Skeletal muscle cell (primary cell): ENCODE measurements at places on chromosomes 4 and X.

GRCh38 chrX:38060331-38060878 is 54.1 kb downstream of the SYTL5 start:
- DNase-seq: no peak

DNA sequence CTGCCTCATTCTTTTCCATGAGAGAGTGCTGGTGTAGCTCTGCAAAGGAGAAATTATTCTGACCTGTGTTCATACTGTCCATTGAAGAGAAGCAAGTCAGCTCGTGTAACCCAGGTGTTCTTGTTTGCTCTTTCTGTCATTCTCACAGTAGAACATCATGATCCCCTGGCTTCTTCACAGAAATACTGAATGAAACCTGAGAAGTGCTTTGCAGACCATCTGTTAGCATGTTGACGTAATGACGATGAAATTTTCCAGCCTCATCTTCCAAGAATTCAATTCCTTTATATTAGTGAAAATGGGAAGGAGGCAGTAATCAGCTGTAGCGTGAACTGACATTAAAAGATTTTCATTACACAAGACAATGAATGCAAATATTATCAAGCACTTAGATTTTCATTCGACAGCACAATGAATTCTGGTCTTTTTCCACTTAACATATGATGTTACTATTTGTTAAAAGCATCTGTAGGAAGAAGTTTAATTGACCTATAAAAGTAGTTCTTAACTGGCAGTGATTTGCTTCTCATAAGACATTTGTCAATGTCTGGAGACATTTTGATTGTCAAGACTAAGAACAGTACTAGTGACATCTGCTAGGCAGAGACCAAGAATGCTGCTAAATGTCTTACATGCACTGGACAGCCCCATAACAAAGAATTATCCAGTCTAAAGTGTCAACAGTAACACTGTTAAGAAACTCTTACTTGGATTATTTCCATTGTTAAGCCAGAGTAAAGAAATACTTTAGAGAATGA is 246.3 kb downstream of the BANK1 start:
- DNase-seq: peak; percentile 47

DNA sequence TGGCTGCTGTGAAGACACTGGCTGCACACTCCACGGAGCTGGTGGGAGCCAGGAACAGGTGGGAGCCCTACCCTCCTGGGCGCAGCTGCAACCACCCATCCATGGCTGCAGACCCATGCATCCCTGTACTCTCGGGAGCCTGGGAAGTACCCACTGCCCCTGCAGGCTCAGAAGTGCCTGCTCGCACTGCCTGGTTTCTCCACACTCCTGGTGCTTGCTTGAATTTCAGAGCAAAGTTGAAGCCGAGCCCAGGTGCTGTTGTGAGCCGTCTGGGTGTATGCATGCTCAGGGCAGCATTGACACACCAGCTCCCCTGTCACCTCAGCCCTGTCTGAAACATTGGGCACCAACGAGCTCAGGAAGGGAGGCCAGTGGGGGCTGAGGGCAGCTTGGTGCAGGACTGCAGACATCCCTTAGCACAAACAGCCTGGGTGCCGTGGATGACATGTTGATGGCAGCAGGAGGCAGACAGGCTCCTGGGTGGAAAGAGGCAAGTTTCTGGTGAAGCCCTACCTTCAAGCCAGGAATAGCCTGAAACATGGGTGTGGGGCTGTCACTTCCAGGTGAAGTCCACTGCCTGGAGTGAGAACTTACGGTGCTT is 585.9 kb downstream of the PCDH18 start:
- no peak for DNase-seq

- no peak for DNase-seq
Measured at GRCh38 chr4:166064721-166065120, 191.7 kb downstream of the TLL1 start.

GRCh38 chr4:57249083-57249482 is 138.9 kb upstream of the IGFBP7 start:
- no peak for DNase-seq

DNA sequence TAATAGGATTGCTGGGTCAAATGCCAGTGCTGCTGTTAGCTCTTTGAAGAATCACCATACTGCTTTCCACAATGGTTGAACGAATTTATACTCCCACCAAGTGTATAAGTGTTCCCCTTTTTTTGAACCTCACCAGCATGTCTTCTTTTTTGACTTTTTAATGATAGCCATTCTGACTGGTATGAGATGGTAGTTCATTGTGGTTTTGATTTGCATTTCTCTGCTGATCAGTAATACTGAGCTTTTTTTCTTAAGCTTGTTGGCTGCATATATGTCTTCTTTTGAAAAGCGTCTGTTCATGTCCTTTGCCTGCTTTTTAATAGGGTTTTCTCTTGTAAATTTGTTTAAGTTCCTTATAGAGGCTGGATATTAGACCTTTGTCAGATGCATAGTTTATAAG is 14.8 kb downstream of the USP38 start:
- no peak for DNase-seq

DNA sequence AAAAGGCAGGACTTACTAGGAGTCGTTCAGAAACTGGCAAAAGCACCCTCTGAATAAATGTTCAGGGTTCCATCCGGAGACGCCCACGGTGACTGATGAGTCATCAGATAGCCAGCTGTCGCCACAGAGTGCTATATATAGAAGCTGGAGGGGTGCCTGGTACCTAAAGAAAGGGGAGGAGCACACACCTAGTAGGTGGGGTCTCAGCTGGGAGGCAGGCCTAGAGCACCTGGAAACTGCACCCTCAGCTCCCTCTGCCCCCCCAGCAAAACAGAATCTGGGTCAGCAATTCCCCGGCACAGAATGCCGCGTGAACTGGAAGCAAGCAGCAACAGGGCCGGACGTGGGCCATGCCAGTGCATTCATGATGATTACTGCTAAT is 242.0 kb downstream of the BCOR start:
- DNase-seq: no peak

DNA sequence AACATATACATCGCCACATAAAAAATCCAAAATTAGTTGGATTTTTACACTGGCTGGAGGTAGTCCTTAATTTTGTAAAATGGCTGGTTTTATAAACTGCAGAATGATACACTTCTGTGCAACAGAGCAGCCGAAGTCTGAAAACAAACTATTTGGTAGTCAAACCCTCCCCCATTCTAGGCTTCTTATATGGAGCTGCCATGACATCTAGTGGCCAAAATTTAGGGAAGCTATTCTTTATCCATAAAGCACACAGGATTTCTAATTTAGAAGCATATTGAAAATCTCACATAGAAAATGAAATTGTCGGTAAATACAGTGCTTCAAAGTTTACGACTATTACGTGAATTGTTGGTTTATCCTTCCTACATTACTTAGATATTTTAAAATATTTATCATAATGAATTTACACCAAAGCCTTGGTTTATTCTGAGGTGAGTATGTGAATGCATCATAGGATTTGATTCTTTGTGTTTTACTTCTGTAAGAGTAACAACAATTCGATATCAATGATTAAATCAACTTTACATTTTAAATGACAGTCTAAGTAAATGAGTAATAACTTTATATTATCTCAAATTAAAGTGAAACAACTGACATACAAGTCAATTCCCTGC is 113.4 kb upstream of the FAM241A start:
- peak; percentile 14 for DNase-seq

DNA sequence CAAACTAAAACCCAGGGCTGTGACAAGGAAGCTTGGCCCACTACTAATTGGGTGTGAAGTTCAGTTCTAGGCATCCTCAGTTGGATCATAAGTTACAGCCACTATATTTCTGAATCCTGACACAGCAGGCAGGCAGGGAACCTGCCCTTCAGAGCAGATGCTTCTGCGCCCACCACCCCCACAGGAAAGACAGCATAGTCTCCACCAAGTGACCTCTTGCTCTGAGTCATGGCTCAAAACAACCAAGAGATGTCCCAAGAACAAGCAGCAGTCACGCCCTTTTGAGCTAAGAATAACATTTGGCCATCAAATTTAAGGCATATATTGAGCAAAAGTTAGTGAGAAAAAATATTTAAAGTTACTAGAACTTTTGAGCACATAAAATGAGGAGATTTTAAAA is 170.7 kb upstream of the SMARCAD1 start:
- DNase-seq: no peak

GRCh38 chr4:10403633-10404445 is 53.4 kb downstream of the ZNF518B start:
- DNase-seq: peak; percentile 1

DNA sequence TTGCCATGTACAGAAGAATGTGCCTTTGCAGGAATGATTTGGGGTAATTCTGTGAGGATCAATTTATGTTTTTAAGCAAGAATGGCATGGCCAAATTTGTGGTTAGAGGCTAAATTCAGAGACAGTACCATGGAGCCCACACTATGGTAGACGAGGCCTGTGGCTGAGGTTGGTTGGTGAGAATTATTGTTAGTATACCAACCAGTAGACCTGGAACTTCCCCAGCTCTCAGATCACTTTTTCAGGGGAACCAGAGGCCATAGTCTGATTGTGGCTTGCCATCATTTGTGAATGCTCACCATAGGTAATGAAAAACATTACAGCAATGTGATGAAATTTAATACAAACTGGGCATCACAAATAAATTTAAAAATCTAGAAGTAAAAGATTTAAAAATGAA is 56.3 kb downstream of the SHISA3 start:
- no peak for DNase-seq

DNA sequence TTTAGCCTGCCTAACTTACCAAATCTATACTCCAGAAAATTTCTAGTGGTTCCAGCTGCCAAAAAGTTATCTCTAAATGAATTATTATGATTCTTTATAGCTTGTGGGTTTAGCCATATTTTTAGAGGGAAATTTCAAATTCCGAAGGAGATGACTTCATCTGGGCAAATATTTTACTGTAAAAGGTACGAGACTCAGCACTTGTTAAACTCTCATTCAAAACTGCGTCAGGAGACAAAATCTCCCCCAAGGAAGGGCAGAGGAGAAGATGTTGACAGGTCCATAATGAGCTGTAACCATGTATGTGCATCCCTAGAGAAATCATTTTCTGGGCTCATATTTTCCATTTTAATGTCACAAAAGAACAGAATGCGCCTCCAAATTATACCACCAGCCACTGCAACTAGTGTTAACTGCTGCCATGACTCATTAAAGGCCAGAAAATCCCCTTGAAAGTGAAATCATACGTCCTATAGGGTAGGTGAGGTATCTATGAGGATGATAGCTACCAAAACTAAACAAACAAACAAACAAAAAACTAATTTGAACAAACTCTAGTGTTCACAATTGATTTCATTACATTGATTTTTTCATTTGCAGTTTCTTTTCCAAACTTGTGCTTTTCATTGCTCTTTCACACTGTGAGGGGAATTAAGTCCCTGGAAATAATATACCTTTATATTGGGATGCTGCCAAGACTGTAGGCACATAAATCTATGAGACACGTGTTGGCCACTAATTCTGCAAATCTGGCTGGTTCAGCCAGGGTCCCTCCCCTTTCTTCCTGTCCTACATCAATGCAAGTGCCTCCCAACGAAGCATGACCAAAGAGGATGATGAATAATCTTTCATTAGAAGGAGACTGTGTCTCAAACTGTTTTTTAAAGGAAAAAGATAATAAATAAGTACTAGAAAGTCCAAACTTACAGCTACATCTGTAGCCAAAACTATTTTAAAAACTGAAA is 85.8 kb downstream of the ARHGAP6 start:
- DNase-seq: no peak

DNA sequence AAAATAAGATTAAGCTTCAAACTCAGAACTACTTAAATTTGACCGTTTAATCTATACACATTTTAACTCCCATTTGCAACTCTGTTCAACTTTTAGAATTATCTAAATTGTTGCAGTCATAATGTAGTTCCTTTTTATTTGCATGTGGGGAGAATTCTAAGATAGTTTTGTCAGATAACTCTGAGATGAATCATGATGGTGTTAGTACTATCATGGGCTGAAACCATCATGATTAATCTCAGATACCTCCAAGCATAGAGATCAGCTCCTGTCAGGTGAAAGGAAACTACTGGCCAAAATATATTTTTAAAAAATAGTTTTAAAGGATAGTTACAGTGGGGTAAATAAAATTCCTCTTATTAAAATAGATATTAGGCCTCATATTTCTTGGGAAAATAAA is 39.0 kb downstream of the FBXO8 start:
- DNase-seq: no peak

GRCh38 chr4:144582975-144583374 is 63.0 kb upstream of the HHIP start:
- no peak for DNase-seq

GRCh38 chrX:38652934-38653442 is 91.6 kb downstream of the TSPAN7 start:
- DNase-seq: no peak

DNA sequence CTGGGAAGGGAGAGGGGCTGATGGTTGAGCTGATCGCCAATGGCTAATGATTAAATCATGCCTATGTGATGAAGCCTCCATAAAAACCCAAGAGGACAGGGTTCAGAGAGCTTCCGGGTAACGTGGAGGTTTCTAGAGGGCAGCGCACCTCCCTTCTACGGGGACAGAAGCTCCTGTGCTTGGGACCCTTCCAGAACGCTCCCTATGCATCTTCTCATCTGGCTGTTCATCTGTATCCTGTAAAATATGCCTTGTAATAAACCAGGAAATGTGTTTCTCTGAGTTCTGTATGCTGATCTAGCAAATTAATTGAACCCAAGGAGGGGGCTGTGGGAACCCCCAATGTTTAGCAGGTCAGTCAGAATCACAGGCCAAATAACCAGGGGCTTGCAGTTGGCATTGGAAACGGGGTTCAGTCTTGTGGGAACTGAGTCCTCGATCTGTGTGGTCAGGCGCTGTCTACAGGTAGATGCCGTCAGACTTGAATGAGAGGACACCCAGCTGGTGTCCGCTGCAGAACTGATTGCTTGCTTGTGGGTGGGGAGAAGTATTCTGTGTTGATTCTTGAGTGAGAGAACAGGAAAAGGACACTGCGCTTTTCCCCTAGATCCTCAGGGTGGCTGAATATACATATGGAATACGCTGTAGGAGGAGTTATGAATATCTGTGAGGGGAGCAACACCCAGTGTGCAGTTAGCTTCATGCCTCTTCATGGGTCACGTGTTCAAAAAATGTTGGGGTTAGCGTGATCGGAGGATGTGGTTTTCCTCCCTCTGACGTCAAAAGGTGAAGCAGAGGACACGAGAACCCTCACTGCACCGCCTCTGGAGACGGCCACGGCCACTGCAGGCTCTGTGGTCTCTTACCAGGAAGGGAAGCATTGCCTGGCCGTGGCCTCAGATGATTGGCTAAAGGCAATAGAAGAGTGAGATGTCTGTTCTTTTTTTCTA is 29.2 kb downstream of the HTT-AS start:
- peak; percentile 19 for DNase-seq

- no peak for DNase-seq
Measured at GRCh38 chr4:101355246-101355645, 7.9 kb upstream of the PPP3CA start.

- DNase-seq: no peak
Measured at GRCh38 chr4:76765473-76766183, 132.3 kb downstream of the SOWAHB start.

GRCh38 chr4:8129136-8129535 is 29.5 kb downstream of the ABLIM2 start:
- DNase-seq: no peak
